ENCODE measurements at places on chromosomes 3 and 15.
A peak's percentile ranks its signal among the peaks of the same experiment; 100 is the strongest.

GRCh38 chr15:75309711-75310110 lies 26.2 kb upstream of the COMMD4 start:
- no peak for DNase-seq

GRCh38 chr3:54137311-54137710 lies 15.0 kb downstream of the CACNA2D3 start:
- no peak for DNase-seq

DNA sequence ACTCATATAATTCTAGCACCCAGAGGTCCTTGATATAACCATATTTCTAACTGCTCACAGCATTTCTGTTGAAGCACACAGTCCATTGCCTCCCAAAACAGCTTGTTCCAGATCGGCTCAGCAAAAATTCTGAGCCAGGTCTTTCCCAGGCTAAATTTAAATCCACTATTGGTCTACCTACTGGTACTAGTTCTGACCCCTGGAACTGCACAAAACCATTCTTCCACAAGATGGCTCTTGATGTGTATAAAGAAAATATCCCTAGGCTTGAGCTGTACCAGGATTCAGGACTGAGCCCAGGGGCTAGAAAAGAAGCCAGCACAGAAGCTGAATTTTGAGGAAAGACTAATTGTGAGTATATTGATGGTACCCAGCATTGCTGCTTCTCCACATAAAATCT lies 75.4 kb upstream of the ABHD17C start:
- peak; percentile 14 for DNase-seq

GRCh38 chr15:87575896-87576473 lies 680.6 kb downstream of the NTRK3 start:
- no peak for DNase-seq

DNA sequence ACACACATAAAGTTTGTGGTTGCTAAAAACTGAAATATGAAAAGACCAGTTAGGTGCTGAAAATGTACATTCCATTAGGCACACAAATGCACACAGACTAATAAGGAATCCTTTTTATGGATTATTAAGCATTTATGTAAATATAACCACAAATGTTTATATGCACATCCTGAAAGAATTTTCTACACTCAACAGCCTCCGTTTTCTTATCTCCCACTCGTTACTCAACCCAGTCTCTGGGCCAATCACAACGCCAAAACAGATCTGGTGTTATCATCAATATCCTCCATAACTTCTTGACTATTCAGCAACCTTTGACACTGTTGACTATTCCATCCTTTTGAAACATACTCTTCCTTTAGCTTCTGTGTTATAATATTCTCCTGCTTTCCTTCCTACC lies 136.4 kb downstream of the ATP8B4 start:
- DNase-seq: no peak

GRCh38 chr3:66053550-66054094 lies 14.9 kb upstream of the MAGI1 start:
- DNase-seq: no peak

DNA sequence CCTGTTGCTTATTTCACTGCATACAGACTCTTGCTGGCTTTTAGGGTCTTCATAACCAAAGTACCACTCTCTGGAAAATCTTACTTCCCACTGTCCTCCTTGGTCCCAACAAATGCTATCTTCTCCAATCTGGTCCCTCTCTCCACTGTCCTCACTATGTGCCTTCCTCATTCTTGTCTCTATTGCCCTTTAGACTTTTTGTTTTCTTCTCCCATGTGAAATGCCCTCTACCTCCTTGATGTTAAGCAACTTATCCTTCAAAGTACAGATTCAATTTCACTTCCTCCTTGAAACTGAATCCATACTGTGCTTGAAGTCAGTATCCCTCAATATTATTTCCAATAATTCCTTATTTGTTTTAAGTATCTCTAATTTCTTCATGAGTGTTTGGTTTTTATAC lies 60.8 kb downstream of the CGGBP1 start:
- no peak for DNase-seq

- no peak for DNase-seq
Measured at GRCh38 chr3:100864471-100865250, 128.6 kb downstream of the ABI3BP start.

- no peak for DNase-seq
Measured at GRCh38 chr3:34109021-34109420, 310.6 kb downstream of the PDCD6IP start.

- DNase-seq: peak; percentile 34
Measured at GRCh38 chr3:76643623-76644304, 396.1 kb upstream of the ROBO2 start.

DNA sequence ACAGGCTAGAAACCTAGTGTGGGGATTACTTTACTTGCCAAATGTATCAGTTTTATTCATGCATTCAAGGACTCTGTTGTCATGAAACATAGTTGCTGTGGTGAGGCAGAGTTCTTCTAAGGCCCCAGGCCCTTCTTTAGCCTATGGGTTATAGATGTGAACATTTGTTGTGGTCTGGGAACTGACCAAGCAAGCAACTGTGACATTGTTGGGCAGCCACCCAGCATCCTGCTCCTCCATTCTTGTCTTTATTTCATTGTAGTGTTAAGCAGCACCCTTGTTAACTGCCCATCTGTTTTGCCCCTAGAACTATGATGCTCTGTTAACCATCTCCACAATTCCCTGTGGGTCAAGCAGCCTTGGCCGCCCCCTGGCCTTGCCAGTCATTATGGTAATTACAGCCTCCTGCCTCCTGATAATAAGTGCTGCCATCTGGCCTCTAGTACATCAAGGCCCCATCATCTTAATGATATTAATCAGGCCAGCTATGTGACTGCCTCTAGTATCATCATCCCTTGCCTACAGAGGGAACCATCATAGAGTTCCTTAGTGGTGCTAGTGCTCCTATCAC lies 12.2 kb upstream of the IFT57 start:
- DNase-seq: no peak

DNA sequence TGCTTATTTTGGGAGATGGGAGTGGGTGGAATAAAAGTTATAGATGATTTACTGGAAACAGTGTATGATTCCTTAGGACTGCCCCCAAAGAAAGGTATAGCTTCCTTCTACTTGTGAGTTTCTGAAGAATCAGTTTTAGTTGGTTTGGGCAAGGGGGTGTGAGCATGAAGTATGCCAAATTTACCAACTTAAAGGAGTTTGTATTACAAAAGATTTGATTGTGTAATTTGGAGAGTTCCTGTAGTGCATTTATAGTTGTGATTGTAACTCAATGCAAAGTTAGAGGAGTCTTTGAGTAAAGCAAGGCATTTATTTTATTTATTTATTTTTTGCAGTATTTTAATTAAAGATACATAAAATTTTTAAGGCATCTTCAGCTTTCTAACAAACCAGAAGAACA lies 42.8 kb downstream of the TSC22D2 start:
- DNase-seq: no peak

DNA sequence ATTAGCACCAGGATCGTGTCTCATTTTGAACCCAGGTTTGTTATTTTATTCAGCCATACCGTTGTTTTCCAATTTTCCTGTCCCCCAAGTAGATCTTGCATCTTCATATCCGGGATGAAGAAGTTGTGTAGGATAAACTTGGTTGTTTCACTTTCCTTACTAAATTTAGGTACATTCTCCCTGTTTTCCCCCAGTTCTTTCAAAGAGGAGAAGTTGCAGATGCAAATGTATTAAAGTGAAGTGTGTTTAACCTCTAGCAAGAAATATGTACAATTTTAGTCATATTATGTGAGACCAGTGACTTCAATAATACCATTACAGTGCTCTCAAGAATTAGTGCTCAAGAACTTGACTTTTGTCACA lies 1.3 kb downstream of the ATXN7 start:
- DNase-seq: no peak

All from DMS153 (cell line).